SK-N-MC (cell line): ENCODE measurements at places on chromosomes 4 and X.

GRCh38 chr4:107834241-107834794 is 9.6 kb downstream of the SGMS2 start:
- no peak for DNase-seq

GRCh38 chr4:34718576-34719245 is 1525.6 kb downstream of the ARAP2 start:
- no peak for DNase-seq

GRCh38 chr4:2857349-2857927 is 13.8 kb downstream of the ADD1 start:
- no peak for DNase-seq

DNA sequence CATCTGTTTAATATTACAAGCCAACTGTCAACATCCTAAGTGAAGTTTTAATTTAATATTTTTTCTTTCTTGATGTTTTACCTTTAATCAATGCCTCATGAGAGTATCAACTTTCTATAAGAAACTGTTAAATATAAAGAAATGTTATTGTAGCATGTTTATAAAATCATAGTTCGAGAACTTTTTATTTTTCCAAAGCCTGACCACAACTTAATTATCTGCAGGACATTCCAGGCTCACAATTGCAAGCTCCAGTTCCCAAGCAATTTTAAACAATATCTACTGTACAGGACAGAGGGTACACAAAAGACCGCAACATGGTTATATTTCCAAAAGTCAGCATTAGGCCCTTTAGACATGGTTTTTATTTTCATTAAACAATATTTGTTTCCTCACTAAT is 20.1 kb downstream of the STX18 start:
- DNase-seq: no peak

DNA sequence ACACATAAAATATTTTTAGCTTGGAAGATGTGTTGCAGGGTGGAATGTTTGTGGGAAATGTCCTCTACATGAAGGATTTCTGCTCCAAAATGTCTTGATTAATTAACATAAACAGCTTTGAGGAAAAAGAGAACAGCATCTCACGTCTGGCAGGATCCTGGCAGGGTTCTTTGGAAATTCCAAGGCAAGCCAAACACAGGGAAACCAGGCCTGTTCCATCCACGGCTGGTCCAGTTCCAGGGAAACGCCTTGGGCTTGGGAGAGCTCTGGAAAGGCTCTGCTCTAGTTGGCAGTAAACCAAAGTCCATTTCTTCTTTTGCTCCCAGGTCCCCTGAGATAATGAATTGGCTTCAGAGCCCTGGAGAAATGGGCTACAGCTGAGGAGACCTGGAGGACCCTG is 42.4 kb upstream of the GAB1 start:
- DNase-seq: no peak

DNA sequence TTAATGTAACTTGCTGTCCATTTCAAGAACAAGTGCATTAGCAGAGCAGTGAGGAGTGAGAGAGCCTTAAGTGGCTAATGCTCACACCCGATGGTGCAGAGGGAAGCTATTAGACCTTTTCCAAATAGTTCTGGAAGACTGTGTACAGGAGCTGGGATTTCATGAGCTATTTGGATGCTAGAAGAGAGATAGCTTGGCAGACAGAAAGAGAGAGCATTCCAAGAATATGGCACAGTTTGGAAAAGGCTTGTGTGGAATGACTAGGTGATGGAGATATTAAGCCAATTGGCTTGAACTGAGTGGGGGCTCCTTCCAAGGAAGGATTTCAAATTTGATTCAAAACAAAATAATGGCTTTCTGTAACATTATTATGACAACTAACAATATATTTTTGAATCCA is 1097.2 kb upstream of the TENM3 start:
- DNase-seq: no peak

- DNase-seq: no peak
These were observed 61.9 kb downstream of the HOPX start for GRCh38 chr4:56619160-56619559.

GRCh38 chr4:175823015-175823742 is 11.1 kb upstream of the GPM6A start:
- DNase-seq: no peak

GRCh38 chr4:99390055-99390454 is 37.5 kb upstream of the ADH1C start:
- no peak for DNase-seq

DNA sequence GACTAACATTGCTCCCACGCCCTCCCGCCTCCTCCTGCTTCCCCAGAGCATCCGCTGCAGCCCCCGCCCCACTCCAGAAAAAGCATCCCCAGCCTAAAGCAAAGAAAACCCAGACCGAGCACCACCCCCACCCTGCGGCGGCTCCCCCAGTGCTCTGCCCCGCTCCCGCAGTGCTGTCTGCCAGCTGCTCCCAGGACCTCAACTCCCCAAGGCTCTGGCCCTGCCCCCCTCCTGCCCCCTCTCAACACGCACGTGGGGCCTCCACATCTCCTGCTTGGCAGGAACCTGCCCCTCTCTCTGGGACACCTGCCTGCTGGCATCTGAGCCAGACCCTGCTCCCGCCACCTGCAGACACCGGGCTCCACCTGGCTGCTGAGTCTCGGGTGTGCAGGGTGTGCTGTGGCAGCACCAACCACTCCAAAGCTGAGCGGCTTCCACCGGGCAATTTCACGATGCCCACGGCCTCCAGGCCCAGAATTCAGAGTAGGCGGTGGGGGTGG is 79.4 kb downstream of the FAM53A start:
- no peak for DNase-seq

- DNase-seq: no peak
These were observed 191.6 kb downstream of the ANAPC10 start for GRCh38 chr4:144906181-144906925.
